Stimulated activated CD8-positive, alpha-beta memory T cell treated with anti-CD3 and anti-CD28 coated beads, Interleukin-15, amount 100 ng/mL, for 4 hours (primary cell): ENCODE measurements at places on chromosomes 1 and 21.

DNA sequence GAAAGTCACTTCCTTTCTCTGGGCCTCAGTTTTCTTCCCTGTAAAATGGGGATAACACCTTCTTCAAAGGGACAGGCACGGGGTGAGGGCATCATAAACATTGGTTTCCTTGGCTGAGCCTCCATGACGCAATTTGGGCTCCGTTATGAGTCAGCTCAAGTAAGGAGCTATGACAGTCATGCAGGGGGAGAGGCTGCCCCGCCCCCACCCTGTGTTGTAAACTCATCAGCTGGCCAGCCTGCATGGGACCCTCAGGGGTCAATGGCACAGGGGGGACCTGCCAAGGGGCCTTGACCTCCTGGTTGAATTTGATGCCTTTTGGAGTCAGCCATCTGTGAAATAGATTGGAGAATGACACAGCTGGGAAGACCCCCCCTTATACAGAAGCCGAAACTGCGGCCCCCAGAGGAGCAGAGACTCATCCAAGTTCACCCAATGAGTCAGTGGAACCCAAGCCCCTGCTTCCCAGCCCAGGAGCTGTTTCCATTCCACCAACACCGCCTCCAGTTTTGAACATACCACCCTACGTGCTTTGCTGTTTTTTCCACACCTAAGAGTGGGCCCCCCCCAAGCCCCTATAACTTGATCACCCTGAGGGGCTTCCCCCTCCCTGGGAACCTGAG is 36.8 kb upstream of the RUNX3 start:
- DNase-seq: no peak

DNA sequence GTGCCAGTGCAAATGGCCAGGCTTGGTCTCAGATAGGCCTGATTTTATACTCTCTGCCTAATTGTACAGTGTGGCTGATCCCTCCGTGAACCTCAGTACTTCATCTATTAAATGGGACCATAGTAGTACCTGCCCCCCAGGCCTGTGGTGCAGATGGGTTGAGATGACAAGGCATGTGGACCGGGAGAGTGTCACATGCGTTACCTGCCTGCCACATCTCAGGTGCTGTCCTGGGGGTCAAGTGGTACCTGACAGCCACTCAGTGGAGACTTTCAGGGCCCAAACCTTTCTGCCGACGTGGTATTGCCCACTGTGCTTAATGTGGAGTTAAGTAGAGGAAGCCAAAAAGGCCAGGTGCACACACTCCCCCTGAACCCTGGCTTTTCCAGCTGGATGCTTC is 197.3 kb downstream of the FOXD2 start:
- DNase-seq: no peak

DNA sequence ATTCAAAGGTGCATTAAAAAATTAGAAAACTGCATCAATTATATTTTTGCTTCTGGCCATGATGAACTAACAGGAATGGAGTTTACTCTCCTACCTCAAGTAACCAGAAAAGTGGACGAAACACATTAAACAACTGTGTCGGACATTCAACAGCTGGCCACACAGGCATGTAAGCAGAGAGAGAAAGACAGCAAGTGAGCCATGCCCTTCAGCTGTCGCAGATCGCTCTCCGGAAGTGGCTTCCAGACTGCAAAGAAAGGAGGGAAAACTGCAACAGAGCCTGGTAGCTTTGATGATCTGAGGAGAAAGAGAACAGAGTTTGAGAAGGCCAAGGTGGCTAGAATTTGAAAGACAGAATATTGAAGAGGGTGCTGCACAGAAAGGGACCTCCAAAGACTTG is 557.2 kb downstream of the MATN1 start:
- no peak for DNase-seq

- DNase-seq: no peak
These were observed 6.7 kb downstream of the DAP3 start for GRCh38 chr1:155695608-155696007.

DNA sequence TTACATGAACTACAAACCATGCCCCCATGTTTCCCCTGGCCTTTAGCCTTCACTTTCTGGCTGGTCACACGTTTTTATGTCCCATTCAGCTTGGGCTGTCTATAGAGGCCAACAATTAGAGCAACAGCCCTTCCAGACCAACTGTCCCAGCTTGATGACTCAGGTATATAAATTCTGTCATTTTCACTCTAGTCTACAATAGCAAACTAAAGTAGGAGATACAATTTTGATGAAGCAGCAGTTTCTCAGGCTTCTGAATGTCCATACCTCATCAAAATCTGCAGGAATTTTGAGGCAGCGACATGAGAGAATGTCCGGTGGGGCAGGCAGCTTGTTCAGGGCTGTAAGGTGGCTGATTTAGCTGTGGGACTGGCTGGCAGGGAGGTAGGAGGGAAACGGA is 45.6 kb upstream of the VAV3 start:
- no peak for DNase-seq

GRCh38 chr1:95119273-95119672 is 2.1 kb downstream of the TLCD4 start:
- no peak for DNase-seq

- no peak for DNase-seq
These were observed 1.9 kb upstream of the COL6A1 start for GRCh38 chr21:45979651-45980050.

GRCh38 chr1:97412737-97413136 is 508.1 kb downstream of the DPYD start:
- no peak for DNase-seq

DNA sequence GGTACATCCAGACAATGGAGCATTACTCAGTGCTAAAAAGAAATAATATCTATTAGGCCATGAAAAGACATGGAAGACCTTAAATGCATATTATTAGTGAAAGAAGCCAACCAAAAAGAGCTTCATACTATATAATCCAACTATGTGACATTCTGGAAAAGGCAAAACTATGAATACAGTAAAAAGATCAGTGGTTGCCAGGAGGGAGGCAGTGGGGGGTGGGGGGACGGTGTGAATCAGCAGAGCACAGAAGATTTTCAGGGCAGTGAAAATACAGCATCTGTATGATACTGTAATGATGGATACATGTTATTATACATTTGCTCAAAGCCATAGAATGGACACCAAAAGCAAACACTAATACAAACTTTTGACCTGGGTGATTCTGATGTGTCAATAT is 339.4 kb upstream of the SNX7 start:
- DNase-seq: no peak

- no peak for DNase-seq
These were observed 976 bp downstream of the SSBP3 start for GRCh38 chr1:54404939-54405897.

DNA sequence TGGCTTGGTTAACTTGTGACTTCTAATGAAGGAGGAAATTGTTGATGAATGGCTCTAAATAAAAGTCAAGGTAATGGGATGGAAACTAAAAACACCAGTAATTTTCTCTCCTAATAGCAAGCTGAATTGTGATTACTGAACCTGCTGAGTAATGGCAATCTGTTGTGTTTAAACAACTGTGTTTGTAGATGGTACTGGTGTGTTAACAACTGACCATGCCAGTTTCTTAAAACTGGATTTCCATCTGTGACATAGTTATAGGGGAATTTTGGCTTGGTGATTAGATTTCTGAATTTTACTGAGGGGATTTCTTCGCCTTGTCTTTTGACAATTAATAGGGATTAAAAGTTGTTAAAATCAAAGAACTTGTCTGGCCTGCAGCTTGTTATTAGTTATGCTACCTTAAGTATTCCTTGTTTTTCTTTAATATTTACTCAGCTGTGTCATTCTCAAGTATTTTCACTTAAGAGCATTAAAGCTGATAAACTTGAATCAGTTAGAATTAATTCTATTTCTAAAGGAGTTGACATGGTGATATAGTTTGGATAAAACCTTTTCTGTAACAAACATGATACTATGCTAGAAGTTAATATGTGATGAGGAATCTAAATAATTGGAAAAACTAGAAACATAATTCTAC is 7.9 kb upstream of the ERO1B start:
- DNase-seq: no peak

DNA sequence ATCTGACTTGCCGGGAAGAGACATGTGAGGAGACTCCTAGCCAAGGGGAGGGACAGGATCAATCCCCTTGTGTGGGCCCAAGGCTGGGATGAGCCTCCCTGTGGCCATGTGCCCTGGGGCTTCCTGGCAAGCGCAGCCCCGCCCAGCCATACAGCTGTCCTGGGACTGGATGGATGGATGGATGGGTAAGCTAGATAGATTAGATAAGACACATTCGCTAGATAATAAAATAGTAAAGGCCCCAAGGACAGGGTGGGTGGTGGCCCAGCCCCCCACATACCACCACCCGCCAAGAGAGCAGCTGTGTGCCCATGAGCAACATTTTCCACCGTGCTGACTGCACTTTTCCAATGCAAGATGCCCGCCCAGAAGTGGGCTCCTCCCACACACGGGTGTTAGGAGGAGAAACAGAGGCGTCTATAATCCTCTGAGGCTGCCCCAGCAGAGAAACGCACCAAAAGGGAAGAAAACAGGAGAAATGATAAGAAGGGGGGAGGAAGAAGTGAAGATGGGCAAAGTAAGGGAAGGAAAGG is 25.1 kb downstream of the ZBTB17 start:
- peak; percentile 67 for DNase-seq

DNA sequence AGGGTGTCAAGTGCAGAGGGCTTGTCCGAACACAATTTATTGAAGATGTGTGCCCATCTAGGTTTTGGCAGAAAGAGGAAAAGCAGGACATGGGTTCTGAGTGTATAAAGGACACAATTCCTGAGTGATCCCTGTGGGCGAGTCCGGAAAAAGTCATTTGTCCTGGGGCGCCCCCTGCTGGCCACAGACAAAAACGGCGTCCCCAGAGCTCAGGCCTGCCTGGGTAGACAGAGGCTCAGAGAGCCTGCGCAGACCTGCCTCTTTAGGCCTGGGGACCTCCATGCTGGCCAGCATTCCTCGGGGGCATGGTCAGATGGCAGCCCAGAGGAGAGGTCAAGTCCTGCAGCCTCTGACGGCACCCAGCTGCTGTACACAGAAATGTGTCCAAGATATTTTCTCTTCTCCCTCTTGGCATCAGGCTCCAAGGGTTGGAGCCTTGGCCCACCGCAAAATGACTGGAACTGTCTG is 65.5 kb upstream of the LRP8 start:
- peak; percentile 40 for DNase-seq

DNA sequence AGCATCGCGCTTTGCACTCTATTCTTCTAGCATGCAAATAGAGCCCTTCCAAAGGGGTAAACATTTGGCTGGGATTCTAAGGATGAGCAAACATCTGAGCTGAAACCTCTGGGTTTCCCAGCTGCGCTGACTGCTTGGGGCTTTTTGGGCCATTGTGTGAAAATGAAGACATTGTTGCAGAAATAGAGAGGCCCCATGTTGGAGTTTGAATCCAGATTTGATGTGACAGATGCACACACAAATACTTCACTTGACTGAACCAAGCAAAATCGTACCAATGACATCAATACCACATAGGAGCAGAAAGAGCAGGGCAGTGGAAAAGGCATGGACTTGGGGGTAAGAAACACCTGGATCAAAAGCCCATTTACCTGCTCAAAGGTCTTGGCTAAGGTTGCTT is 144.6 kb upstream of the HMGB4 start:
- no peak for DNase-seq

DNA sequence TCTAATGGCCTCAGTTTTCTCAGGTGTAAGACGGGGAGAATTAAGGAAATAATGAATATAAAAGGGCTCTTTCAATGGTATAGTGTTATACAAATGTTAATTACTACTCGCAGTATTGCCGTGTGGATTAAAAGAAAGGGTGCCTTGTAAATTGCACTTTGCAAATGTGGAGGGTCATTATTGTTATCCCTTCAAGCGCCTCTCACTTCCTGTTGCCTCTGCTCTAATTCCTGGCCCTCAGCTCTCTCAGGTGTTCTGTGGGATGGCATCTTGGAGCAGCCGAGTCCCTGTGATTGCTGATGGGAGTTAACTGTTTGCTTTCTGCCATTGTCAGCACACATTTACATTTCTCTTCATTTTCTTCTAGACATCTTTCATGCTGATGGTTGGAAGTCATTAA is 7.1 kb upstream of the S100A11 start:
- no peak for DNase-seq

GRCh38 chr1:10217748-10218441 is 7.5 kb downstream of the KIF1B start:
- no peak for DNase-seq

- no peak for DNase-seq
These were observed 172.0 kb downstream of the HMCN1 start for GRCh38 chr1:185906186-185906585.

- no peak for DNase-seq
These were observed 126.6 kb downstream of the C1orf21 start for GRCh38 chr1:184513421-184513820.

GRCh38 chr1:231515748-231516147 is 12.7 kb upstream of the TSNAX start:
- DNase-seq: no peak

DNA sequence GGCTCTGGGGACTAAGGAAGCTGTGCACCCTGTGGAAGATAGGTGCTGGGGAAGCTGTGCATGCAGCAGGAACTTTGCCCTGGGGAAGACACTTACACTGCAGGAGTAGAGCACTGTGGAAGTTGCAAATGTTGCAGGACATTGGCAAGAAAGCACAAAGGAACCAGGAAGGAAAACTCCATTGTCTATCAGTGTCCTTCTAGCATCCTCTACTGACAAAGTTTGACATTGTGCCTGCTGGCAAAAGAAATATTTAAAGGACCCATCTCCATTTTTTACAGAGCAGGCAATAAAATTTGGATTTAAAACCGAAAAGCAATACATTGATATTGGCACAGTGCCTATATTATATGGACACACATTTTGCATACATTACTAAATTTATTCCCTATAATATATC is 394.1 kb downstream of the PBX1 start:
- no peak for DNase-seq

DNA sequence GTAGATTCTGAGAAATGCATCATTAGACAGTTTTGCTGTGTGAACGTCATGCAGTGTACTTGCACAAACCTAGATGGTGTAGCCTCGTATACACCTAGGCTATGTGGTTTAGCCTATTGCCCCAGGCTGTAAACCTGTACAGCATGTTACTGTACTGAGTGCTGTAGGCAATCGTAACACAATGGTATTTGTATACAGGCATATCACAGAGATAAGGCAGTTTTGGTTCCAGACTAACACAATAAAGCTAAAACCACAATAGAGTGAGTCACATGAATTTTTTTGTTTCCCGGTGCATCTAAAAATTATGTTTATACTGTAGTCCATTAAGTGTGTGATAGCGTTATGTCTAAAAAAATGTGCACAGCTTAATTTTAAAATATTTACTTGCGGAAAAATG is 6.9 kb downstream of the IL10RB start:
- no peak for DNase-seq

GRCh38 chr1:40984066-40984465 is 4.6 kb downstream of the CTPS1 start:
- no peak for DNase-seq
